ENCODE measurements at places on chromosomes 2 and 18.

GRCh38 chr2:168643979-168644378, 158.5 kb upstream of the NOSTRIN start:
- DNase-seq = no peak

DNA sequence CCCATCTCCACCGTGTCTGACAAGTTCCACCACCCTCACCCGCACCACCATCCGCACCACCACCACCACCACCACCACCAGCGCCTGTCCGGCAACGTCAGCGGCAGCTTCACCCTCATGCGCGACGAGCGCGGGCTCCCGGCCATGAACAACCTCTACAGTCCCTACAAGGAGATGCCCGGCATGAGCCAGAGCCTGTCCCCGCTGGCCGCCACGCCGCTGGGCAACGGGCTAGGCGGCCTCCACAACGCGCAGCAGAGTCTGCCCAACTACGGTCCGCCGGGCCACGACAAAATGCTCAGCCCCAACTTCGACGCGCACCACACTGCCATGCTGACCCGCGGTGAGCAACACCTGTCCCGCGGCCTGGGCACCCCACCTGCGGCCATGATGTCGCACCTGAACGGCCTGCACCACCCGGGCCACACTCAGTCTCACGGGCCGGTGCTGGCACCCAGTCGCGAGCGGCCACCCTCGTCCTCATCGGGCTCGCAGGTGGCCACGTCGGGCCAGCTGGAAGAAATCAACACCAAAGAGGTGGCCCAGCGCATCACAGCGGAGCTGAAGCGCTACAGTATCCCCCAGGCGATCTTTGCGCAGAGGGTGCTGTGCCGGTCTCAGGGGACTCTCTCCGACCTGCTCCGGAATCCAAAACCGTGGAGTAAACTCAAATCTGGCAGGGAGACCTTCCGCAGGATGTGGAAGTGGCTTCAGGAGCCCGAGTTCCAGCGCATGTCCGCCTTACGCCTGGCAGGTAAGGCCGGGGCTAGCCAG, 1.2 kb downstream of the ONECUT2 start:
- DNase-seq = no peak

DNA sequence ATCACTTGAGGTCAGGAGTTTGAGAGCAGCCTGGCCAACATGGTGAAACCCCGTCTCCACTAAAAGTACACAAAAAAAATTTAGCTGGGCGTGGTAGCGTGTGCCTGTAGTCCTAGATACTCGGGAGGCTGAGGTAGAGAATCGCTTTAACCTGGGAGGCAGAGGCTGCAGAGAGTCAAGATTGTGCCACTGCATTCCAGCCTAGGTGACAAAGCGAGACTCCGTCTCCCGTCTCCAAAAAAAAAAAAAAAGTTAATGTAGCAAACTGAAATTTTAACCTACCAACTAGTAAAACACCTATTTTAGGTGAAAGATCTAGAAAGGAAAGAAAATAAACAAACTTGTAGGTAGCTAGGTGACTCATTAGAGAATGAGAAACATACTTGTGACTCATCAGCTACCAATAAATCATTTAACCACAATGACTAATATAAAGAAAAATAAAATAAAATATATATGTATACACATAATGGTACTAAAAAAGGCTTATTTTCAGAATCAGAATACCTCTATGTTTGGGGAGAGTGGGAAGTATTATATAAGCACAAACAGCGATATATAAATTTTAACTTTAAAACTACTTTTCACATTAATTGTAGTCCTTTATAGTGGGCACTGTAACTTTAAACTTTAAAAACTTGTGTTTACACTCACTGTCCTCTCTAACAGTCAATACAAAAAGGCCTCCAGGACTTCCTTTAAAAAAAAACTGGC, 36.6 kb downstream of the DARS1 start:
- DNase-seq = no peak

DNA sequence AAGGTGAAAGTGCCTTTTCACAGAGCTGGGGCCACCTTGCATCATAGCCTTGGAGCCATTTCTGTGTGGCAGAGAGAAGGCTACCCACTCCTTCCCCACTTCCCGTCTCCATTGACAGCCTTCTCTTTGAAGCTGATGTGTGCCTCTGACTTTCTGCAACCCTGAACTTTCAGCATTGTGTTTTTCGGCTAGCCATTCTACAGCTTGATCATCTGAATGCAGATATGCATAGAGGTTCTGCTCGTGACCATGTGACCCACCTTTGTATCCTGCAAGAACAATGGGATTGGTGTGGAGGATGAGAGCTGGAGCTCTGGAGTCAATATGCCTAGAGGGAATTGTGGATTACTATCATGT, 69.1 kb upstream of the KCNE4 start:
- no peak for DNase-seq

DNA sequence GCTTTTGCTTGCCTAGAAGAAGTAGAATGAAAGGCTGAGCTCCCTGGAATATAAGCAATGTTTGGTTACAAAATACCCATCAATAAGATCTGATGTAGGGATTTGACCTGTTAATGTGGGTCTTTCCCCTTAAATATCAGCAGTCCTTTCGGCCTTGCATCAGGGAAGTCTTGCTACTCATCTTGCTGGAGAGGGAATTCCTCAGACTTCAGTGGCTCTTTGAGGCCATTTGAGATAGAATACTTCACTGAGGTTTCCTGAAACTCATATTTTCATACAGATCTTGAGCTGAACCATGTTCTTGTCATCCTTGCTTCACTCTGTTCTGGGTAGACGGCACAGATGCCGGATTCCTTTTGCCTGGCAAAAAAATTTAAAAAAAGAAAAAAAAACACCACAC, 3.9 kb downstream of the TWIST2 start:
- no peak for DNase-seq
